ENCODE measurements at places on chromosomes 6 and 20.
A peak's percentile ranks its signal among the peaks of the same experiment; 100 is the strongest.

DNA sequence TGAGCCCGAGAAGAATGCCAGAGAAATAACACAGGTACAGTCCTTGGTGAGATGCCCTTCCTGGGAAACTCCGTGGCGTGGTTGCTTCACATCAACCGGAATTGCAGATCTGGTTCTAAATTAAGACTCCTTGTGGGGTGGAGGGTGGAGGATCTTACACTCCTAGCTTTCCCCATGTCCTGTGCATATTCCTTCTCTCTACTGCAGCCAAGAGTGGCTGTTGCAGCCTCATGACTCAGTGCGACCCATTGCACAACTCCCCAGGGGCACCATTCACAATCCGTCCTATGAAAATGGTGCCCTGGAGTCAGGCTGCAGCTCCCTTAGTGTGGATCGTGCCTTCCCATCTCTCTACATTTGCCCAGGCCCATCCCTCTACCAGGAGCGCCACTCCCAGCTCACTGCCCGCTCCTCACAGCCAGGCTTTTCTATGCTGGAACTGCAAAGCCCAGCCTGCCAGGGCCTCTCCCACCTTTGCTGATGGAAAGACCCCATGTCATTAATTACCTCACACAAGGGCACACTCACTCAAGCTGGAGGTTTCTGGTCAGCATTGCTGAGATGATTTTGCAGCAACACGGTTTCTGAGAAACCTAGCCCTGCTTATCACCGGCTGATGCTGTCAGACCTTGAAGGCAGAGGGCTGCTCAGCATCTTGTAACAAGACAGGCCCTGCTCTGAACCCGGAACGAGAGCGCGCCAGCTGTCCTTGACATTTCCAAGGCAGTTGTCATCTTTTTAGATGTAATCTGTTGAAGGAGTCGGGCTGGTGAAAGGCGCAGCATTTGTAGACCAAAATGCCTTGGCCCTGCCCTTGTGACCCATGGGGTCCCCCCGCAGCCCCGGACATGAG is 39.7 kb downstream of the SIRPA start:
- no peak for DNase-seq

DNA sequence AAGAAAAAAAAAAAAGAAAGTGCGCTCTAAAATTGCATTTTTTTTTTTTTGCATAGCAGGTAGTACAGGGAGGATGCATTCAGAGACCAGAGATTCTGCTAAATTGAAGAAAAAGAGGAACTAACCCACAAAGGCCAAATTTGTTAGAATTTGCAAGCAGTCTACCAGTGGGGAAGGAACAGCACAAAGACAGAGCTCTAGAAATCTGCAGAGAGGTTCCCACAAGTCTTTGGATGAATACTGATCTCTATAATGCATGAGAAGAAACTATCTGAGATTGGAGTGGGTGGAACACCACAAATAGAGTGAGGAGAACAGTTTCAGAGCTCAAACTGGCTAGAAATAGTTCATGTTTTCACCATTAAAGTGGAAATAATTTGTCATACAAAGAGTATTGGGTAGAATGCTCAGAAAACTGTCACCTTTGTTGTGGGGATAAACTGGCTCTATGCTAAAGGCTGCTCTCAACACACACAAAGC is 79.6 kb upstream of the AHI1 start:
- DNase-seq, result no peak

GRCh38 chr6:167151648-167152047 is 6.1 kb downstream of the GPR31 start:
- no peak for DNase-seq

DNA sequence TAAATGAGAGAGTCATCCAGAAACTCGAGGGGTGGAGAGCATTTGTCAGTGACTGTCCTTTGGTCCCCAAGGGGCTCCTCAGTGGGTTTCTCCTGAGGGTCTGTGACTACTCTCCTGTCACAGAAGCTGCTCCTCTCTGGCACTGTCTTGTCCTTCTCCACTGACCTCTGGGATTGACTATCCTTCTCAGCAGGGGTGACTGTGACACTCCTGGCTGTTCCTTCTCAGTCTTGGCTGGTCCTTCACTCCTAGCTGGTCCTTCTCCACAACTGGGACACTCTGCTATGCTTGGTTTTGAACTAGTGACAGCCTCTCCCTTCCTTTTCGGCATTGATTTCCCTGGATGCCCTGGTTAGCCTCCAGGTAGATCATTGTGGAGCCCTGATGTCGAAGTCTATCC is 33.5 kb downstream of the DYNLT1 start:
- no peak for DNase-seq

DNA sequence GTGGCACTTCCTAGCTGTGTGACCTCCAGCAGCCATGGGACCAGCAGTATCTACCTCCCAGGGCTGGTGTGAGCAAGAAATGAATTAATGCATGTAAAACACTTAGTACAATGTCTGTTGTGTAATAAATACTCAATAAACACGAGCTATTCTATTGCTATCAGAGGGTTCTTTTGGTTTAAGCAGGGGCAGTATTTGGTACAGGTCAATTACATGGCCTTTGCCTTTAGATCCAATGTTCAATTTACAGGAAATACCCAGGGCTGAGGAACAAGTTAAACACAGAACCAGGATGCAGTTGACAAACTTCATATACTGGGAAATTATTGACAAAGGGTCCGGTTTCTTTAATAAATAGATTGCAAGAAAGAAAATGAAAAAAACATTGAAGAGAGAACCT is 2.9 kb downstream of the TGM2 start:
- no peak for DNase-seq

DNA sequence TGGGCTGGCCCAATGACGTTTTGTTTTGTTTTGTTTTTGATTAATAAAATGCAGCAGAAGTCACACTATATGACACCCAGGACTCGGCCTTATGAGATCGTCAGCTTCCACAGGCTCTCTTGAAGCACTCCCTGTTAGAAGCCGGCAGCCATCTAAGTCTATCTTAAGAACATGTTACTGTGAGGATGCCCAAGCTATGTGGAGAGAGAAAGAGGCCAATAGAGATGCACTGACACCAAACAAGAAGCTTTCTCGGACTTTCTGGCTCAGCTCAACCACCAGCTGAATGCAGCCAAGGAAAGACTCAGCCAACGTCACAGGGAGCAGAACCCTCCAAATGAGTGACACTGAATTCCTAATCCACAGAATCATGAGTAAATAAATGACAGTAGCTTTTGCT is 14.0 kb downstream of the SGK1 start:
- no peak for DNase-seq

- no peak for DNase-seq
Observed at GRCh38 chr20:23587631-23588030, 18.1 kb downstream of the CST9 start.

DNA sequence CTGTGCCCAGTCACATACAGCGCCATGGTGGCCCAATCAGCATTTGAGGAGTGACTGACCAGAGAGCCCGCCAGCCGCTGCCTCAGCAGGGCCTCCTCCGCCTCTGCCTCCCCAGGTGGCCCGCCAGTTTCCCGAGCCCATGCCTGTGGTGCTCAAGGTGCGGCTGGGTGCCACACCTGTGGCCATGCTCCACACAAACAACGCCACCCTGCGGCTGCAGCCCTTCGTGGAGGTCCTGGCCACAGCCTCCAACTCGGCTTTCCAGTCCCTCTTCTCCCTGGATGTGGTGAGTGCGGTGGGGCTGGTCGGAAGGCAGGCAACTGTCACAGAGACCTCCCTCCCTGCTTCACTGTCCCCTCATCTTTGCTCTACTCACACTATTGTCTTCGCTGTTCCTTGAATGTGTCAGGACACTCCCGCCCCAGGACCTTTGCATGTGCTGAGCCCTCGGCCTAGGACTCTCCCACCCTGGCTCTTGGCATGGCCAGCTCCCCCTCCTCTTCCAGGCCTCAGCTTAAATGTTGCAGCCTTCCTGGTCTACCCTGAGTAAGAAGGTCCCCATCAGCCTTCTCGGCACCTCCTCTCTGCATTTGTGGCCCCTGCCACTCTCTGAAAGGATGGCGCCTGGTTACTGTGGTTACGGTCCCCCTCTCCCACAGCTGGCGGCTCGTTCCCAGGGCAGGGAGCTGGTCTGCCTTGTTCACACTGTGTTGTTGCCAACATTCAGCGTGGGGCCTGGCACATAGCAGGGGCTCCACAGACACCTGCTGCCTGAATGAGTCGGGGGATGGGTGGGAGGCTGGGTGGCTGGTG is 11.8 kb upstream of the BPIFB6 start:
- DNase-seq, result no peak

- no peak for DNase-seq
Observed at GRCh38 chr6:132812255-132812732, 2.1 kb upstream of the RPS12 start.

DNA sequence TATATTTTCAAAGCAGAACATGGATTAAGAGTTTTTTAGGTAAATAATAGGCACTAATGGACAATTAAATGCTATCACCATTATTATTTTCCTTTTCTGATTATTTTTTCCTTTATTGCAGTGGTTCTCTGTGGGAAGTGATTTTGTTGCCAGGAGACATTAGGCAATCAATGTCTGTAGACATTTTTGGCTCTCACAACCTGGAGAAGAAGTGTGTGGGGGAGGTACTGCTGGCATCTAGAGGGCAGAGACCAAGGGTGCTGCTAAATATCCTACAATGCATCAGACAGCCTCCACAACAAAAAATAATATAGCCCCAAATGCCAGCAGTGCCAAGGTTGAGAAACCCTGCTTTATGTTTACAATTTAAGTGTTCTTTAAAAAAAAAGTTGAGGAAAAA is 8.3 kb downstream of the IFNGR1 start:
- no peak for DNase-seq

DNA sequence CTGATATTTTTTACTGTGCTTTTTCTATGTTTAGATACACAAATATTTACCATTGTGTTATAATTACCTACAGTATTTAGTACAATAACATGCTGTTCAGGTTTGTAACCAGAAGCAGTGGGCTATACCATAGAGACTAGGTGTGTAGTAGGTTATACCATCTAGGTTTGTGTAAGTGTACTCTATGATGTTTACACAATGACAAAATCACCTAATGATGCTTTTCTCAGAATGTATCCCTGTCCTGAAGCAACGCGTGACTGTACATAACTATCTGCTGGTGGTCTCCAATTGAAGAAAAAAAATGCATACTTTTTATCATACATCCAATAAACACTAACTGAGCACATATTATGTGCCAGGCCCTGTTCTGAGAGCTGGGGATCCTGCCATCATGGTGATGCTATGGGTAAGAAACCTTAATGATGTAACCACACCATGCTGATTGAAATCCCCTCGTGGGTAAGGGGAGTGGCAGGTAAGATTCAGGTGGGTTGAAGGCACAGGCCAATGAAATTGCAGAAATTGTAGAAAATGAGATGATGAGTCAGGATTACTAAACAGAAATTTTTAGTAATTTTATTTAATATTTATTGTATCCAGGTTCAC is 76.8 kb downstream of the FYN start:
- DNase-seq, result no peak

GRCh38 chr6:13226071-13226470 is 102.3 kb downstream of the TBC1D7 start:
- no peak for DNase-seq

GRCh38 chr6:395432-396125 is 4.0 kb downstream of the IRF4 start:
- no peak for DNase-seq

DNA sequence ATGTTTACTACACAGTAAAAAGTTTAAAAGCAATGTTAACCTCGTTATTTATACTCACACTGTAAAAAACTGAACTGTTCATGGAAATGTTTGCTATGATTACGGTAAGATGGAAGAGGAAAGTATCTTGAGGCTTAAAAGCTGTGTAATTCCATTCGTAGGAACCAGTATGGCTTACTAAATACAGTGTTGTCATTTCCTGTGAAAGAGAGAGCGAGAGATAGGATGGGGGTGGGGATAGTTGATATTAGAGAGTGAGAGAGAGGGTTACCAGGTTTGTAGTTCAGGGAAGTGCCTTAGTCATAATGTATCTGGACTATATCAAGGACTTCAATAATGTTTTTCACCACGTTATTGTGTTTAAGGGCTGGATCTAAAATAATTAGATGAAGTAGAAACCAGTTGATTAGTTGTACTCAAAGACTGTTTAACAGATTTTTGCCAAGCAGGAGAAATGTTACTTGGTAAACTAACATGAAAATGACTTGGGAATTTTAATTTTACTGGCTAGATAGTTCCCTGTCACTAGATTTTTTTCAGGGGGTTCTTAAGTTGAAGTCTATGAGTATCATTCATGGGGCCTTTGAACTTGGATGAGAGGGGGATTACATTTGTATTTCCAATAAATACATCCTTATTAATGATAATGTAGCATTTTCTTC is 30.4 kb downstream of the AFDN start:
- DNase-seq, result no peak

- peak; percentile 88 for DNase-seq
Observed at GRCh38 chr6:30742316-30743098, at the start of gene FLOT1. TSS of gene FLOT1 (minus strand) at chr6:30742687. CDS start at chr6:30742189, 498 bp downstream.

GRCh38 chr6:4059115-4059777 is 19.7 kb downstream of the FAM217A start:
- peak; percentile 36 for DNase-seq

GRCh38 chr6:38489951-38490350 is 149.8 kb downstream of the BTBD9 start:
- no peak for DNase-seq

- no peak for DNase-seq
Observed at GRCh38 chr20:61371501-61372136, 119.6 kb downstream of the CDH4 start.

- no peak for DNase-seq
Observed at GRCh38 chr6:2225422-2226392, 19.7 kb downstream of the GMDS start.

DNA sequence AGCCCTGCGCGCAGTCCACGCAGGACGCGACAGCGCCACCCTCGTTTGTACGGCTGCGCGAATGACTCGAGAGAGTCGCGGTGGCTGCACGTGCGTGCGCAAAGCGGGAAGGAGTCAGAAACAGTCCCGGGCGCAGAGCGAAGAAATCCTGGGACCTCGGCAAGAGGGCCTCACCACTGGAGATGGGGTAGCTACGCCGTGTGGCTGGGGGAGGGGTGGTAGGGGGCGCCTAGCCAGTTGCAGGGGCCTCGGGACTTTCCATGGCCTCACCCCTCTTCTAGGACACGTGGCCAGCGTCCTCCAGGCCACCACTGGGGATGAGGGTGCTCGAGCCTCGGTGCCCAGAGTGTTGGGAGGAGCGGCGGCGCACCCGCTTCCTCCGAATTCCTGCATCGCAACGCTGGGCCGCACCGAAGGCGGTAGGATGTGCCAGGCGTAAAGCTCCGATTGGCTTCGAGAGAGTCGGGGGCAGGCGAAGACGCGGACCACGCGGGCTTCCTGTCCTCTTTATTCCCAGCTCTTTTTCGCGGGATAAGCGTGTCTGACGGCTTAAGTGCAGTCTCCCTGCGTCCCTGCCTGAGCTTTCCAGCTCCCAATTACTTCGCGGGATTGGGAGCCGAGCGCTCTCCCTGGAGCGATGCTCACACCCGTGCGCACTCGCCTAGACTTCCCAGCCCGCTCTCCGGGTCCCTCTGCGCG is 38.7 kb downstream of the NCR2 start:
- DNase-seq, result no peak

- DNase-seq, result no peak
Observed at GRCh38 chr20:33443006-33443511, 504 bp downstream of the SNTA1 start.

DNA sequence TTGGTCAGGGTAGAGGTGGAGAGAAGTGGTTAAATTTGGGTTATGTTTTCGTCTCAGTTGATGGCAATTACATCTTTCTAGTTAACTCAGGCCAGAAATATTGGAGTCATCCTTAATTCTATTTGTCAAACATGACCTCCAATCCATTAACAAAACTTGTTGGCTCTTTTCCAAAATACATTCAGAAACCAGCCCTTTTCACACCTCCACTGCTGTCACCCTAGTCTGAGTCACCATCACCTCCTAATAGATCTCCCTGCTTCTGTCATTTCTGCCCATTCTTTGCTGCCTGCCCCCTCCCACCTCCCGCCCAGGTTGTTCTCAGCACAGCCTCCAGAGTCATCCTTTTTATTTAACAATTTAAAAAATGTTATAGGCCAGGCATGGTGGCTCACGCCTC is 3.0 kb upstream of the ABCF1 start:
- DNase-seq, result no peak

All from stimulated activated CD8-positive, alpha-beta memory T cell treated with anti-CD3 and anti-CD28 coated beads, Interleukin-7, amount 100 ng/mL, for 1 hour (primary cell).